NCI-H2107 (cell line): ENCODE measurements at places on chromosomes 13 and 19.

DNA sequence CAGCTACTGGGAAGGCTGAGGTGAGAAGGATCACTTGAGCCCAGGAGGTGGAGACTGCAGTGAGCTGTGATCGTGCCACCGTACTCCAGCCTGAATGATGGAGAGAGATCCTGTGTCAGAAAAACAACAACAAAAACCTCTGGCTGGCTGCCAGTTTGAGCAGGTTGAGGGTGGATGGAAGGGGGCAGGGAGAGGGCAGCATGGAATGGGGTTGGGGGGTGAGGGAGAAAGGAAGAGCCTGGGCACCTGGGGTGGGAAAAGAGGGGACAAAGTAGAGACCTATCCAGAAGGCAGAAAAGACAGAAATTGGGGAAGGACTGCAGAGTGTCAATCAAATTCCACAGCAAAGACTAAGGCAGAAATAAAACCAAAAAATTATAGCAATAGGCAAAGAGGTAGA lies 4.7 kb downstream of the SLC1A5 start:
- peak; percentile 85 for DNase-seq

DNA sequence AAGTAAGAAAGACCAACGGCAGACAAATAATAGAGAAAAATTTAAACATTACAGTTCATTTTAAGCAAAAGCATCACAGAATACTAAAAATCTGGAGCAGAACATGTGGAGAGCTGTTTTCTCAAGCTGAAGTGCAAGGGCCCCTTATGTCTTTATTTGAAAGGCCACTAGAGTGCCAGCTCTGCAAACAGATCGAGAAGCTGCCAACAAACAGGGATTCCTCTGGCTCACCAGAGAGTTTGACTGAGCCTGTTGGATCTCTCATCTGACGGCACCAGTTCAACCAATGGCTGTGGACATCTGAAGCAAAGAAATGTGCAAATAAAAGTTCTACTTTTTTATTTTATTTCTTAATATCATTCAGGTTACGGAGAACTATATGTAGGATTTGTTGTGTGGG lies 119.7 kb downstream of the COL4A2 start:
- DNase-seq = no peak

- DNase-seq = no peak
Measured at GRCh38 chr19:1289686-1290025, 4.0 kb downstream of the EFNA2 start.

GRCh38 chr13:39596685-39597084 lies 6.3 kb downstream of the LHFPL6 start:
- DNase-seq = no peak

DNA sequence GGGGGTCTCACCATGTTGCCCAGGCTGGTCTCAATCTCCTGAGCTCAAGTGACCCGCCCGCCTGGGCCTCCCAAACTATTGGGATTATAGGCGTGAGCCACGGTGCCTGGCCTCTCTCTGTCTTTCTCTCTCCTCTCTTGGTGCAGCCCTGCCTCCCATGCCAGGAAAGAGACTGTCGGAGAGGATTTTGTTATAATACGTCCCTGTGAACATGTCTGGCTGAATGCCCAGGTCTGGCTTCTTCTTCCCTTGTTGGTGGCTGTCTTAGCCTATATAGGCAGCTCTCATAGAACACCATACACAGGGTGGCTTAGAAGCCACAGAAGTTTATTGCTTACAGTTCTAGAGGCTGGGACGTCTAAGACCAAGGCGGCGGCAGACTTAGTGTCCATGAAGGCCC lies 46.4 kb downstream of the PEX11G start:
- DNase-seq = no peak

DNA sequence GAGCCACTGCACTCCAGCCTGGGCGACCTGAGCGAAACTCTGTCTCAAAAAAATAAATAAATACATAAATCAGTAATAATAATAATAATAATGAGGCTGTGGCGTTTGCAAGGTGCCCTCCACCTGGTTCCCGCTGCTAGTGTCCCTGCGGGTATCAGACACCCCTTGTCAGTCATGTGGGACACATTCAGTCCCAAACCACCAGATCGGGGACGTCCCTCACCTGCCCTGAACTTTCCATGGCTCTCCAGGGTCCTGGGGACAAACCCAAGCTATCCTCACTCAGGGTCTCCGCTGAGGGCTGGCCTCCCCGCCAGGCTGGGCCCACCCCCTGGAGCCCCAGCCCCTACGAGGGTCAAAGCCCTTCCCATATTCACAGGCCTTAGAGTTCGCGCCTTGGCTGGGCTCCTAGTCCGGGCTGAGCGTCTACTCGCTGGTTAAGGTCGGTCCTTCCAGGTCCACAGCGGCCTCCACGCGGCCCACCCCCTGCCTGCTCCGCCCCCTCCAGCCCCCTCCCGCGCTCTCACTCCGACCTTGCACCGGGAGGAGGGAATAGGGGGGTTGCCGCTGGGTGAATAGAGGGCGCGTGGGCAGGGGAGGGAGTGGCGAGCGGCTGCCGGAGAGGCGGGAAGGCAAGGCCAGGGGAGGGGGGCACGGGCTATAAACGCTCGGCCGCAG lies 349 bp upstream of the KISS1R start:
- DNase-seq = no peak

DNA sequence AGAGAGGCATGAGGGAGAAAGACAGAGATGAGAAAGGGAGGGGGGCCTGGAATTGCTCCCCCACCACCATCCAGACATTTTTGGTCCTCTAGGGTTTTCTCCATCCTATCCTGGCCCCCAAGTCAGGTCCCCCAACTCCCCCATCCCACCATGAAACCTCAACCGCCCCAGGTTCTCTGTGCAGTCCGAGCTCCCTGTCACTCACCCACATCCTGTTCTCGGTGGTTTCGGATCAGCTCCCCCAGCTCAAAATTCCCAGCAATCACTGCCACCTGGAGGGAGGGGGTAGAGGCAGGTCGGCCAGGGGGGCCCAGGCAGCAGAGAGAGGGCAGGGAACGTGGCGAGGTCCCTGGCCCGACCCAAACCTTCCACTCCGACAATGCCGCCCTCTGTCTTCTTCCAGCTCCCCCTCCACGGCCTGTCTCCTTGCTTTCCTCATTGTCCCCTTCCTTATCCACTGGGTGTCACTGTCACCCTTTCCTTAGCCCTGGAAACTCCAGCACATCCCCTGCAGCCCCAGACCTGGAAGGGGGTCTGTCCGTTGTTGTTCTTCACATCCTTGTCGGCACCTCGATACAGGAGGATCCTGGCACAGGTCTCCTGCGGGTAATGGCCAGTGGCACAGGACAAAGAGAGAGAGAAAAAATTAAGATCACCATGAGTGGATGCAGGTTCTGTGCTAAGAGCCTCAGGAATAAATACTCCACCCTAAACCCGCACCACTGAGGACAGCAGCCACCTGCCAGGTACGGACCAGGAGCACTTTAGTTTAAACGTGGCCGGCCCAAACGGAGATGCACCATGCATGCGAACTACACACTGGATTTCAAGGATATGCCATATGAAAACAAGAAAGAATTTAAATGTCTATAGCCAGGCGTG lies 15.4 kb downstream of the SHANK1 start:
- no peak for DNase-seq

DNA sequence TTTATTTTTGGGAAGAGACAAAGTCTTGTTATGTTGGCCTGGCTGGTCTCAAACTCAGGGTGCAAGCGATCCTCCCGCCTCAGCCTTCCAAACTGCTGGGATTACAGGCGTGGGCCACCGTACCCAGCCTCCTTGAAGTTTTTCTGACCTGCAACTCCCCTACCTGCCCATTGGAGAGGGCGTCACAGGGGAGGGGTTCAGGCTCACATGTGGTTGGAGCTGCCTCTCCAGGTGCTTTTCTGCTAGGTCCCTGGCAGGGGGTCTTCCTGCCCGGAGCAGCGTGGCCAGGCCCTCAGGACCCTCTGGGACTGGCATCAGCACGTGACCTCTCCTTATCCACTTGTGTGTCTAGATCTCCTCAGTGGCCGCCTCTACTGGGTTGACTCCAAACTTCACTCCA lies 27.2 kb downstream of the LDLR start:
- DNase-seq = no peak

- DNase-seq = no peak
Measured at GRCh38 chr19:53652476-53652875, 20.7 kb downstream of the DPRX start.

- DNase-seq = no peak
Measured at GRCh38 chr19:8702350-8702749, 3.8 kb upstream of the ACTL9 start.

DNA sequence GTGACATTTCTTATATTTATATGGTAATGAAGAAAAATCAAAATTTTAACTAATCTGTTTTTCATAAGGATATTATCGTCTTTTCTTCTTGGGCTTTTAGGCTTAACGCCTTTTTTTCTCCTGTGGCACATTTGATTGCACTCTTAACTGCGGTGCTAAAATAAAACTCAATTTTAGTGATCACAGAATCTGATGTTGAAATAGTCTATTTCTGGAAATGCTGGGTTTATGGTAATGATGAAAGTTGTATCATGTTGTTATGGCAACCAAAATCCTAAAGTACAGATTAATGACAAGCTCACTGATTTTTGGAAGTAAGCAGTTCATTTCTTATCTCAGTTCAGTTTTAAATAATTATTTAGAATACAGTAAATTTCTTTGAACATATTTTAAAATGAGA lies 85.3 kb downstream of the COG6 start:
- DNase-seq = no peak

GRCh38 chr13:113770441-113770840 lies 11.4 kb downstream of the TMEM255B start:
- DNase-seq = no peak

DNA sequence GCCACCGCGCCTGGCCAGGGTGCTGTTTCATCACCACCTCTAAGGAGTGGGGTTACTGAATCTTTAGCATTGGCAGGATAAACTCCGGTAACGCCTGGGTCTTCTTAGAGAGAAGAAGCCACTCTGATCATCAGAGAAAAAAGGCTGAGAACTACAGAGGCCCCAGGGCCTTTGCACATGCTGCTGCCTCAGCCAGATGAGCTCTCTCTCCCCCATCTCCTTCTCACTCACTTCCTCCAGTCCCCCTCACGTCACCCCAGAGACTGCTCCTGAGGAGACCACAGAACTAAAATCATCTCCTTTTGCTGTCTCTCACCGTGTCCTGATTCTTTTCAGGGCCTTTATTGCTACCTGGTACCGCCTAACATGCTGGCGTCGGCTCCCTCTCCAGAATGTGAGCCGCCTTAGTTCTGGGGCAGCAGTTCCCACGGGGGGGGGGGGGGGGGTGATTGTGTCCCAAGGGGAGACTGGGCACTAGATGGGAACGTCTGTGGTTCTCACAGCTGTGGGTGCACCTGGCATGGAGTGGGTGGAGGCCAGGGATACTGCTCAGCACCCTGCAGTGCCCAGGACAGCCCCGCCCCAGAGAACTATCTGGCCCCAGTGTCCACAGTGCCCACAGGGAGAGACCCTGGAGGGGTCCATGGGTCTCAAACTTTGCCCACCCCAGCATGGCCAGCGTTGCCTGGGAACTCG lies 5.1 kb upstream of the DIRAS1 start:
- DNase-seq = no peak

DNA sequence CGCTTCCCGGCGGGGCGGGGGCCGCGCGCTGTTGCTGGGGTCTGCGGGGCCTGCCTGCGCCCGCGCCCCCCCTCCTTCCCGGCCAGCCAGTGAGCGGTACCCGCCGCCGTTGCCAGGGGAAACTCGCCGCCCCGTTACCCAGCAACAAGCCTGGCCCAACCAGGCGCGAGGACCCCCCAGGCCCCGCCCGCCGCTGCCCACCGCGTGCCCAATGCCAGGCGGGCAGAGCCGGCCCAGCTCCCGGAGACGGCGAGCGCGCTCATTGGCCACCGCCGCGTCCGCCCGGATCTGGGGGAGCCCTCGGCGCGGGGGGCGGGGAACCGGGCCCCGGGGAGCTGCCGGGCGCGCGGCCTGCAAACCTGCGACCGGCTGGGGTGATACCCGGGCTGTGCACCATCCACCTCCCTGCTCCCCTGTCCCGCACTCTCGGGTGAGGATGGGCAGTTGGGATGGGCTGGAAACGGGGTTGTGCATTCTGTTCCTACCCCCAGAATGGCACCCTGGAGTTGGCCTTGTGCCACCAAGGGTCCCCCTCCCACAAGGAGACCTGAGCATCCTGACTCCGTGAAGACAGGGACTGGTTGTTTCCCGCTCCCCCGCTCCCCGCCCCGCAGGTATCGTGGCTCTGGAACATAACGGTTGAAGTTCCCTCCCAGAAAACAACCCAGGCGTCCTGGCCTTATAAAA lies 8.8 kb upstream of the BBC3 start:
- DNase-seq = peak; percentile 31

GRCh38 chr13:50334944-50335343 lies 319.7 kb downstream of the KCNRG start:
- no peak for DNase-seq

GRCh38 chr19:14218620-14219330 lies 12.8 kb upstream of the ADGRL1 start:
- no peak for DNase-seq

DNA sequence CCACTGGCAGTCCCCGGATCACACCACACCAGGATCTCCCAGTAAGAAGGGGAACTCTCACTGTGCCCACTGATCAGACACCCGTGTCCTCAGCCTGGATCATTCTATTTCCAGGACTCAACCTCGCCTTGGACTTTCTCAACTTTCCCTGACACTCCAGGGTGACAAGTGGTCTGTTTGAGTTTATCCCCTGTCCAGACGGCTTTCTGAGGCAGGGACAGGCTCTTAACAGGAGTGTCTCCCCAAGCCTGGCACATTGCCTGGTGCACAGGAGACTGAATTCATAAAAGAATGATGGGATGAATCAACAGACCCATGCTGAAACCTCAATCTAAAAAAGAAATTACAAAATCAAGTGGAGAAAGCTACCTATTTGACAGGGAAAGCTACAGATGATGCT lies 606.6 kb downstream of the EFNB2 start:
- no peak for DNase-seq

DNA sequence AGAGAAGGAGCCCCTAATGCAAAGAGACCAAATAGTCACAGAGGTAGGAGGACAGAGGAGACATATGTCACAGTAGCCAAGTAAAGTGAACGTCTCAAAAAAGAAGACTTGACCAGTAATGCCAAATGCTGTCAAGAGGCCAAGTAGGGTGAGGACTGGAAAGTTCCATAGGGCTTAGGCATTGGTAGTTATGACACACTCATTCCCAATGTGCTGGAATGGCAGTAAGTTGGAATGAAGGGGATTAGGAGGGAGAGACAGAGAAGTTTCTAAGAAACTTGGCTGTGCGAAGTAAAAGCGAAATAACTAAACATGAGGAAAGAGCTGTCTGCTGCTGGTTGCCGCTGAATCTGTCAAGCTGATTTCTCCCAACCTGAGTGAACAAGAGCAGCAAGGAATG lies 14.9 kb upstream of the FRY start:
- no peak for DNase-seq
